Stimulated activated CD8-positive, alpha-beta memory T cell treated with anti-CD3 and anti-CD28 coated beads, Interleukin-4, amount 100 ng/mL, for 1 hour (primary cell): ENCODE measurements at places on chromosomes 1 and 21.

DNA sequence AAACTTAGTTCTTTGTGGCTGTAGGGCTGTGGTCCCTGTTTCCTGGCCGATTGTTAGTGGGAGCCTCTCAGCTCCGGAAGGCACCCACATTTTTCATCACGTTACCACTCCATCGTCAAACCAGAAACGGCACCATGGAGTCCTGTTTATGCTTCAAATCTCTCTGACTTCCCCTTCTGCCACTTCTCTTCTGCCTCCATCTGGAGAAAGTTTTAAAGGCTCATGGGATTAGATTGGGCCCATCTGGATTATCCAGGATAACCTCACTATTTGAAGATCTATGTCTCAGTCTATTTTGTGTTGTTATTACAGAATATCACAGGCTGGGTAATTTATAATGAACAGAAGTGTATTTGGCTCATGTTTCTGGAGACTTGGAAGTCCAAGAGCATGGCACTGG, 19.3 kb upstream of the IL22RA1 start:
- no peak for DNase-seq

- DNase-seq = no peak
These were observed 171.8 kb downstream of the TOMM20 start for GRCh38 chr1:234956821-234957329.

DNA sequence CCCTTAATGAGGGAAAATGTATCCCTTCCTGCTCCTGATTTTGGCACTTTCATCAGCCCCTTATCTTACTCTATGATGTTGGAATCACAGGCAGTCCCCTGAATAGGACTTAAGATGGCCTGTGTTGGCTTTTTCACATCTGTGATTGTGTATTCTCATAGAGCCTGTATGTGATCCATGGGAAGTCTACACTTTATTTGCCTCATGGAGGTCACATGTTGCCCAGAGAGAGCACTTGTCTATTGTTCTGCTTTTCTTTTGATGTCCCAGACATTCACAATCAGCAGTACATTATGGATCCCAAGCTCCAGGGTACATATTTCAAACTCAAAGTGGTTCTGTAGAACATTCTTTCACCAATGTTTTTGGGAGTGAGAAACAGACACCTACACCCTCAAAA, 885.2 kb upstream of the ADGRL2 start:
- DNase-seq = no peak

DNA sequence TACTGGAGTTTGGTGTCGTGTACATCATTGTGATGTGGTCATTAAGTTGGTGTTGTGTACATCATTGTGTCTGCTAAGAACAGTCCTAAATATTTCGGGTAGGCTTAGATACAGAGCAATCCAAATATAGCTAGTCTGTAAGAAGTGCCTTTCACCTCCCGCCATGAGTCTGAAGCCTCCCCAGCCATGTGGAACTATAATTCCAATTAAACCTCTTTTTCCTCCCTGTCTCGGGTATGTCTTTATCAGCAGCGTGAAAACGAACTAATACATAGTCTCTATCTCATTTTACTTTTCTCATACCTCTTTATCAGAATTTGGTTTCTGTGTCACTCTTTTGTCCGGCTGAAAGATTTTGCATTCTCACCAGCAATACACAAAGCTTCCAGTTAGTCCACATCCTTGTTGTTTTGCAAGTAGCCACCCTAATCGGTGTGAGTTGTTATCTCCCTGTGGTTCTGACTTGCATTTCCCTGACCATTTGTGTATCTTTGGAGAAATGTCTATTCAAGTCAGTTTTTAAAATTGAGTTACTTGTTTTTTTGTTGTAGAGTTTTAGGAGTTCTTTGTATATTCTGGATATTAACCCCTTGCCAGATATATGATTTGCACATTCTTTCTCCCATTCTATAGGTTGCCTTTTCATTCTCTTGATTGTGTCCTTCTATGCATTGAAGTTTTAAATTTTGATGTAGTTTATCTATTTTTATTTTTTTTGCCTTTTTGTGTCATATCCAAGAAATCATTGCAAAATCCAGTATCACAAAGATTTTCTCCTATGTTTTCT, 56.5 kb downstream of the FNBP1L start:
- no peak for DNase-seq

DNA sequence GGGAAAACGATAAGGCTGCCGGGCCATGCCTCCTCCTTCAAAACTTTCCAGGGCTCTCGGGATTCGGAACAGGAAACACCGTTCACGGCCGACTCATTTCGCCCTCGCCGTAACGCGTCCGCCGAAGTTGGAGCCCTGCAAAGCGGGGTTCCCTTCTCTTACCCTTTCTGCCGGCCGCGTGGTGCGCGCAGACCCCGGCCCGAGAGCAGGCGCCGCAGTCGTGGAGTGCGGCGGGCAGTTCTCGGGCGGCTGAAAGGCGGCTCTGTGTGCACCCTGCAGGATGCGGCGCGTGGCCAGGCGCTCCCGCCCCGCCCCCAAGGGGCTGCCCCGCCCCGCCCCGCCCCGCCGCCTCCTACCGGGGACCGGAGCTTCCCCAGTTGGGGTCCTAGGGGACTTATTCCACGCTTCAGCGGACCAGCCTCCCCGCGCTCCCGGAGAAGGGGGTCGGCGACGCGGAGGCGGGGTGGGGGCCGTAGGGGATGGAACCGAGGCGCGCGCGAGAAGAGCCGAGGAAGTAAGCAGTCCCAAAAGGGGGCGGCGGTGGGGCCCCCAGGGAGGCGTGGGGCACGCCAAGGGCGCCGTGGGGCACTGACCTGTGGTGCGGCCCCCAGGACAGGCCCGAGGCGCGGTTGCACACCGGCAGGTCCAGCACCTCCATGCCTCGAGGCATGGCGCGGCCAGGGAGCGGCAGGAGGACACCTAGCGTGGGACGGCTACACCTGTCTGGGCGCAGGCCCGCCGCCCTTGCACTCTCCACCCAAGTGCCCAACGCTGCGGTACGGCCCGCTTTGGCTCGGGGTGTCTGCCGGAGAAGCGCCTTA, at the start of gene MCOLN2:
Gene MCOLN2 (minus strand): TSS at position 268 of the 821 bp plus-strand sequence. CDS start 241 bp downstream, at position 27.
- DNase-seq = no peak

GRCh38 chr1:56627636-56628039, 17.5 kb upstream of the PRKAA2 start:
- DNase-seq = no peak

- DNase-seq = no peak
These were observed 5.5 kb downstream of the TNFRSF1B start for GRCh38 chr1:12172042-12172851.

GRCh38 chr1:201676197-201676596, 137.3 kb downstream of the NAV1 start:
- no peak for DNase-seq

GRCh38 chr1:91059157-91059556, 37.3 kb upstream of the ZNF644 start:
- DNase-seq = no peak

DNA sequence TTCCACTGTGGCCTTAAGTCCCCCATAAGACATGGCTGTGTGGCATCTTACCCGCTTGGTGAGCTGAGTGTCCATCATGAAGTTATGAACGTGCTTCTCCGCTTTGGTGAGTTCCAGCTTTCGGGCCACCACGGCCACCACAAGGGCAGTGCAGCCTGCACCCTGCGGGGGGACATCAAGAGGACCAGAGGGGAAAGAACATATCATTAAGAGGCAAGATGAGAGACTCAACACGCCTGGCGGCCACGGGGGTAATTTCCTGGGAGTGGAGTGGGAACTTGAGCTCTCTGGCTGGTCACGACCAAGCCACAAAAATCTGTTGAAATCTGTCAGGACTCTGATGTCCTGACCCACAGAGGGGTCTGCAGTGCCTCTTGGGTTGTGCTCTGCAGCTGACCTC, 117.9 kb upstream of the ADAR start:
- DNase-seq = no peak

DNA sequence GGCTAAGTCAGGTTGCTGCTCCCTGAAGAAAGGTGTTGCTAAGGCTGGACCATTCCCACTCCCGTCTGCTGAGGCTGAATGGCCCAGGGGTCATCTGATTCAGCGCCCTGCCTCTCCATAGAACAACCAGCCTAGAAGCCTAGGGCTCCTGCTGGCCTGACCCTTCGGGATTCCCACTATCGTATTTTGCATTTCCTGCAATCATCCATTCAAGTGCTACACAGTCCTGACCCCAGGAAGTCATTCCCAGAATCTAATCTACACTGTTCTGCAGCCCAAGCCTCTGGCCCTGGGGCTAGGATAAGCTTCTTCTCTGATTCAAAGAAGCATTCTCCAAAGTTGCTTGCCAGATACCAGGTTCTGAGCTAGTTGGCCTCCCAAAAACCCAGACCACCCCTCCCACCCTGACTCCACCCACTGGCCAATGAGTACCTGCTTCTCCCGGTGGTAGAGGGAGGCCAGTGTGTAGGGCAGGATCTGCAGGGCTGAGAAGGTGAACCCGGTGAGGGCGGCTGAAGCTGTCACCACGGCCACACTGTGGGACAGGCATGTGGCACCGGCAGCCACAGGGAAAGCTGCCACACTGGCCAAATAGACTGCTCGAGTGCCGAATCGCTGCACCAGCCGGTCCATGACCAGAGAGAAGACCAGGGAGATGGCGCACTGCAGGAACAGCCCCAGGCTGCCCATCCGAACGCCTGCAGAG, 18.7 kb downstream of the SLC45A3 start:
- DNase-seq = no peak

DNA sequence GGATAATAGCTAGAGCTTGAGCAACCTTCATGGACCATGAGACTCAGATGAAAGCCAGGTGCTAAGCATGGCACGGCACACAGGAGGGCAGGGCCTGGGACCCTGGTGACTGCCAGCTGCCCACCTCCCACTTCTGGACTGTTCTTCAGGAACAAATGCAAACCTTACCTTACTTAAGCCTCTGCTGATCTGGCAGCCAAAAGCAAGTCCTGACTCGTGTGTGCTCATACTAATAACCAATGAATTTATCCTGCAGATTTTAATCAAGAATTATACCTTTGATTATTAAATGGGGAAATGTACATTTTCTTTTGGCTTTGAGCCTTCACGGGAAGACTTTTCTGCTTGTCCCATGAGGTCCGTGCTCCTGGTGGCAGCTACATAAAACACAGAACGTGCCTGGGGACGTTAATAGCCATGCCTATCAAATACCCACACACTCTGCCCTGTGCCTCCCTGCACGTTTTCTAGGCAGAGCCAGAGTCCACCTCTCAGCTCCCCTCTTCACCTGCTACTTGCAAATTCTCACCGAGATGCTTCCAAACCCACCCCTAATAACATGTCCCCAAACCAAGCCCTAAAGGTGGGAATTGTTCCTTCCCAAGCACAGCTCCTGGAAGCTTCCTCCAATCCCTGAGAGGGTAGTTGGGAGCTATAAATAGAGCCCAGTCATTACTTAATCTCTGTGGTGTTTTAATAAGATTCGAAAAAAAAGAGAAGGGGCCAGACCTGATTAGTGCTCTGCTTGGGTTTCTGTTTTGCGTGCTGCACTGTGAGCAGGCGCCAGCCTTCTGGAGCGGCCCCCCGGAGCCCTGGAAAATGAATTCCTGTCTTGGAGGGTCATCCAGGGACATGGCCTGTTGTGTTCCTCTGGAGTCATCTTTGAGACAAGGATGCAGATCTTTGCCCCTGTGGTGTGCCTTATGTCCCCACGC, 33.5 kb downstream of the SLC1A7 start:
- no peak for DNase-seq

GRCh38 chr1:27144049-27144748, 10.7 kb downstream of the SLC9A1 start:
- no peak for DNase-seq

GRCh38 chr1:89780721-89781120, 40.1 kb upstream of the LRRC8D start:
- no peak for DNase-seq

GRCh38 chr1:147821883-147822282, 61.5 kb upstream of the GJA5 start:
- no peak for DNase-seq

GRCh38 chr1:216596281-216596862, 126.9 kb downstream of the ESRRG start:
- DNase-seq = no peak

DNA sequence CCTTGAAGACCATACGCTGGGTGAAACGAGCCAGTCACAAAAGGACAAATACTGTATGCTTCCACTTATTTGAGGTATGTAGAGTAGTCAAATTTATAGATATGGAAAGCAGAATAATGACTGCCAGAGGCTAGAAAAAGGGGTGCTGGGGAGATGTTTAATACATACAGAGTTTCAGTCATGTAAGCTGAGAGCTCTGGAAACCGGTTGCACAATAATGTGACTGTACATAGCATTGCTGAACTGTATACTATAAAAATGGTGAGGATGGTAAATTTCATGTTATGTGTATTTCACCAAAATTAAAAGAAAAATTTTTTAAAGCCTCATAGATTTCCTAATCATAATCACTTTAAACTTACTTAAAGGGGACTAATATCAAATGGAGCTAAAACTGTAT, 110.8 kb downstream of the ZZZ3 start:
- DNase-seq = no peak

DNA sequence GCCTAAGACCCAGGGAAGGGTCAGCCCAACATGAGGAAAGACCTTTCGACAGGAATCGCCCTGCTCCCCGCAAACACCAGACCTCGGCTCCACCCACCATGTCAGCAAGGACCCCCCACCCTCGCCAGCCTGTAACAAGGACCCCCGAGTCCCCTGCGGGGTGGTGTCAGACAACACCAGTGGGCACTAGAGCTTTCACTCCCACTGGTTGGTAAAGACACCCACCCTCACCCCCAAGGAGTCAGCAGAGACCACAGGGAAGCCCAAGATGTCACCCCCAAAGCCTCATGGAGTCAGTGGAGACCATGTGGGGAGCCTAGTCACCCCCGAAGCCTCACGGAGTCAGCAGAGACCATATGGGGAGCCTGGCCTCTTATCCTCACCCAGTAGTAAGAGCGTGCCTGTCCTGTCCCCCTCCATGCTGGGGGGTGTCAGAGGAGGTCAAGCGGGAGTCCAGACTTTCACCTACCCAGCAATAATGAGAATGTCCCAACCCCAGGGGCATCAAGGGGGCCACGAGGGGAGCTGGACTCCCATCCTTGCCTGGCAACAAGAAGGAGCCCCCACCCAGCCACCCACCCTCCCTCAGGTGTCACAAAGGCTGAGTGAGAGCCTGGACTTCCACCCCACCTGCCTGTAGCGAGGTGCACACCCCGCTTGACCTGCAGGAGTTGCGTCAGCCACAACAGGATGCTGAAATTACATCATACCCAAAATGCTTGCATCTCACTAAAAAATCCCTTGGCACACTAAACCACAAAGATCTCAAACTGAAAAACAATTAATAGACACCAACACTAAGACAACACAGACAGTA, 24.8 kb downstream of the SLC19A1 start:
- DNase-seq = no peak
